ENCODE measurements at places on chromosomes 11 and 22.
A peak's percentile ranks its signal among the peaks of the same experiment; 100 is the strongest.

- DNase-seq, result no peak
Observed at GRCh38 chr22:37045958-37046357, 5.6 kb upstream of the KCTD17 start.

- no peak for DNase-seq
Observed at GRCh38 chr11:87820011-87820410, 355.2 kb downstream of the RAB38 start.

DNA sequence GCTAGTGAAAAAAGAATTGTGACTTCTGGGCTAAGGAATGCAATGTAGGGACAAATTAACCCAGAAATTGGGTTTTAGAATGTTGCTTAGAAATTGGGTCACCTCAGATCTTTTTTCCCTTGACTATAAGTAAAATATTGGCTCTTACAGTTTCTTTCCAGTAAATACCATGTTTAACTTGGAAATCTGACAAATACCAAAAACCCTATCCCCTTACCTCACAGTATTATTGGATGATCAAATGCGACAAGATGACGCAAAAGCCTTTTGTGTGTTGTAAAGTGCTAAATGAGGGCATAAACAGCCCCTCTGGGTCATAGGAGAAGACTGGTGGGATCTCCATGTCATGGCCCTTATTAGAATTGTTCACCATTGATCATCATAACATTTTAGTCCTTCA, 6.1 kb upstream of the UPB1 start:
- no peak for DNase-seq

DNA sequence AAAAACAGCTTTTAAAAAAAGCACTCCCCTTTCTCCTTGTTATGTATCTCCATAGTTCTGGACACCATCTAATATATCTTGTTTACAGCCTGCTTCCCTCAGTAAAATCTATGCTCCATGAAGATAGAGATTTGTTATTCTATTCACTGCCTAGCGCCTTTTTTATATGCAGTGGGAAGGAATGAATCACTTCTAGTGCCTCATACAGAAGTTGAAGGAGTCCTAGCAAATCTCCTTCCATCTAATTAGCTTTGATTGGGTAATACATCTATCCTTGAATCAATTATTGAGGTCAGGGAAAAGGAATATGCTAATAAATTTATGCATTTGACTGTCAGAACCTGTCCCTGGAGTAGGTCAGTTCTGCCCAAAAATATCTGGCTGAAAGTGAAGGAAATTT, 25.8 kb downstream of the SPA17 start:
- no peak for DNase-seq

- DNase-seq, result no peak
Observed at GRCh38 chr22:26109686-26110315, 59.5 kb upstream of the SEZ6L start.

GRCh38 chr11:2975594-2975993, 16.5 kb downstream of the NAP1L4 start:
- peak; percentile 35 for DNase-seq

DNA sequence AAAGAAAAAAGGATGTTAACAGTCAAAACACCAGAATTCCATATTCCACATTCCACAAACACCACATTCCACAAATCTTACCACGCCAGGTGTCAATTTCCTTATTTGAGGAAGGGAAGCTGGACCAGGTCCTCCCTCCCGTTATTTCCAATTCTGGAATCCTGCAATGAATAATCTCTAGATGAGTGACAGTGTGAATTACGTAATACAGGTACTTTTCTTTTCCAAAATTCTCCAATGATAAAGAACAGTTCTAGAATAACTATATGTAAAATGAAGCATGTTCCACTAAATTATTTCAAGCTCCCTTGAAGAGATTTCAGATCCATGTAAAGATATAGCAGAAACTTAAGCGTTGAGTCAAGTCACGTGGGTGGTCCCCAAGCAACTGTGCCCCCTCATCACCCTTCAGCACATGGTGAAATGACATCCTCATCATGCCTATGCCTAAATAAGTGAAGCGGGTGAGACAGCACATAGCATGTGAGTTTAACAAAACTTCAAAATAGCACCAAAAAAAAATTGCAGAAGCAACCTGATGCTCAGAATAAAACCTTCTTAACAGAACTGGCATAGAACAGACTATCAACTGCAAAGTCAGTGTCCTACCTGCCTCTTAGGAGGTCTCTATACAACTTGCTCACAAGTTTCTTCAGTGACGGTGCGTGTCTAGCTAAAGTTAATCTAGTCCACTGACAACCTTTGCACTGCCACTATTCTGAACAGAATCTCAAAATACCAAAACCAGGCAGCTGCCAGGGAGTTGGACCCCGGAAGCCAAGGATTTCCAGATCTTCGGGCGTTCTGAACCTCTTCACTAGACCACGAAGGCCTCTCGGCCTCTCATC, 876 bp downstream of the NFRKB start:
- no peak for DNase-seq

DNA sequence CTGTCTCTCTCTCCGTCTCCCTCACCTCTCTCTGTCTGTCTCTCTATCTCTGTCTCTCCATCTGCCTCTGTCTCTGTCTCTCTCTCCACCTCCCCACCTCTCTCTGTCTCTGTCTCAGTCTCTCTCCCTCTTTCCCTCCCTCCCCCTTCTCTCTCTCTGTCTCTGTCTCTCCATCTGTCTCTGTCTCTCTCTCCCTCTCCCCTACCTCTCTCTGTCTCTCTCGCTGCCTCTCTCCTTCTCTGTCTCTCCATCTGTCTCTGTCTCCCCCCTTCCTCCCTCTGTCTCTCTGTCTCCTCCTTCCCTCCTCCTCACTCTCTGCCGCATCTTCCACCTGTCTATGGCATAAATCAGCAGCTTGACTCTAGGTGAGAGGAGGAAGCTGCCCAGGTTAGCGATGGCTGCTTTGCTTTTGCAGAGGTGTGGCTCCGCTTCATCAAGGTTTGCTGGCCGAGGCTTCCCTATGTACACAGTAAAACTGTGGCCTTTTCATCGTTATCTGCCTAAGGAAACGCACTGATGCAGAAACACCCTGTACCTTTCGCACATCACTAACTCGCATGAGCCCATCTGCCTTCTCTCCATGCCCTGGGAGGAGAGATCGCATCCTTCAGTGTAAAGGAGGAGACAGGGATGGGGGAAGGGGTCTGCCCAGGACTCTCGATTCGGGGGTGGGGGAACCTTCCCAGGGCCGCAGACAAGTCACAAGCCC, 44.5 kb downstream of the ANO1 start:
- DNase-seq, result no peak

GRCh38 chr11:9977554-9977953, 313.7 kb downstream of the SWAP70 start:
- no peak for DNase-seq

DNA sequence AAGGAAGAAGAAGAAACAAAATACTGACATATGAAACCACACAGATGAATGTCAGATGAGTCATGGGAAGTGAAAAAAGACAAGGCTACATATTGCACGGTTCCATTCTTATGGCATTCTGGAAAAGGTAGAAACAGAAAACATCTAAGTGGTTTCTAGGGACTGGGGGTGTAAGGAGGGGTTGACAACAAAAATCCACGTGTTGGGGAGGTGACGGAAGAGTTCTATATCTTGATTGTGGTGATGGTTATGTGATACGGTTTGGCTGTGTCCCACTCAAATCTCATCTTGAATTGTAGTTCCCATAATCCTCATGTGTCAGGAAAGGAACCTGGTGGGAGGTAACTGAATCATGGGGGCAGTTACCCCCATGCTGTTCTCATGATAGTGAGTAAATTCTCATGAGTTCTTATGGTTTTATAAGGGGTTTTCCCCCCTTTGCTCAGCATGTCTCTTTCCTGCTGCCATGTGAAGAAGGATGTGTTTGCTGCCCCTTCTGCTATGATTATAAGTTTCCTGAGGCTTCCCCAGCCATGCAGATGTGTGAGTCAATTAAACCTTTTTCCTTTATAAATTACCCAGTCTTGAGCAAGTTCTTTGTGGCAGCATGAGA, 6.4 kb upstream of the ARFGAP3 start:
- no peak for DNase-seq

DNA sequence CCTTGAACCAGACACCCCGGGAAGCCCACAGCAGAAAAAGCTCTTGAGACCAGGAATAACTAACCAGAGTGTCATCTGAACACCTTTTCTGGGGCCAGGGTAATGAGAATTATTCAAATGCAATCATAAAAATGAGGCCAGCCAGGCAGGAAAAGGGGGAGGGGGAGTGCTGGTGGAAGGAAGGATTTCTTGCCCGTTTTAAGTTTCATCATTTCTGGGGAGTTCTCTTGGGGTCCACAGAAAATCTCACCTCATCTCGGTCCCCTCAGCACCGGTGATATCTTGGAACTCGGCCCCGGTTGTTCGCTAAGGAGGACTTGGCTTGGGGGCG, 495 bp upstream of the PKNOX2 start:
- no peak for DNase-seq

DNA sequence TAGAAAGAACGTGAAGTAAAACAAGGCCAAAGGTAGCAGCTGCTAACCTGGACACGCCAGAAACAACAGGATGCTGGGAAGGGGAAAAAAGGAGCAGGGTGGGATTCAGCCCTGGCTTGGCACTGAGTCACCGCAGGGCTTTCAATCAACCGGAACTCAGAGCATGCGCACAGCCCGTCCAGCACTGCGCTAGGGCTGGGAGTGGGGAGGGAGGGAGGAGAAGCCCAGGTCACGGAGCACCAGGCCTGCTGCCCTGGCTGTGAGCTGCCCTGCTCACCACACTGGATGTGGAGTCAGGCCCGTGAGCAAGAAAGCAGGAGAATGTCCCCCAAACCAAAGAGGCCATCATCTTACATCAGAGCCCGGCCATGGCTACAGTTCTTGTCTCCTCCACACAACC, 51.5 kb downstream of the APOL1 start:
- no peak for DNase-seq

GRCh38 chr11:85699957-85700741, 14.2 kb upstream of the CCDC89 start:
- DNase-seq, result no peak

GRCh38 chr11:61713906-61714305, 33.7 kb downstream of the DAGLA start:
- no peak for DNase-seq

GRCh38 chr11:59152312-59152951, 9.8 kb downstream of the FAM111A start:
- no peak for DNase-seq

DNA sequence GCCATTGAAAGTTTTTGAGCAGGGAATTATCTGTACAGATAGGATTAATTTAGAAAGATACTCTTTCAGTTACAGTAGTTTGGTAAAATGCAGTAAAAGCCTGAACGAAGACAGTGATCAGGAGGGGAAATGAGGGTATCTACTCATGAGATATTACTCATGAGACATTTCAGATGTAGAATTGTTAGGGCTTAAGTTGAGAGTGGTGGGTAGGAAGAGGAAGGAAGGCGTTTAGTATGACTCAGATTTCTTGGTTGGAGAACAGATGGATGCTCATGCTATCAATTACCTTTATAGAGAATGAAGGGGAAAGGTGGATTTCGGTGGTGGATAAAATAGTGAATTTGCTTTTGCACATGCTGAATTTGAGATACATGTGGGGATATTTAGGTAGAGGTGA, 15.8 kb downstream of the CCDC81 start:
- no peak for DNase-seq

DNA sequence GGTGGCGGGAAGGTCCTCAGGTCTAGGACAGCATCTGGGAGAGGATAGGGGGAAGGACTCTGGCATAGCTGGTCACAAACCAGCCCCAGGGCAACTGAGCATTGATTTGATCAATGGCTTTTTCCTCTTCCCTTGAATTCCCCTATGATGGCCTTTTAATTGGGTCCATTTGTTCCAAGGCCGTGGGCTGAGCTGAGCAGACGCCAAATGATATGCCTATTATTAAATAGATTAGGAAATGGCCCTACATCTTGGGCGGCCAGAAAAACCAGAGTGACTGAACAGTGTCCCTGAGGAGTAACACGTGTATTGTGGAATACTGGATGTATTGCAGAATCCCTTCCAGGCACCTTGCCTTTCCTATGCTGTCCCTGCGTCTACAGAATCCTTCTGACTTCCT, 26.7 kb upstream of the P2RY6 start:
- no peak for DNase-seq

DNA sequence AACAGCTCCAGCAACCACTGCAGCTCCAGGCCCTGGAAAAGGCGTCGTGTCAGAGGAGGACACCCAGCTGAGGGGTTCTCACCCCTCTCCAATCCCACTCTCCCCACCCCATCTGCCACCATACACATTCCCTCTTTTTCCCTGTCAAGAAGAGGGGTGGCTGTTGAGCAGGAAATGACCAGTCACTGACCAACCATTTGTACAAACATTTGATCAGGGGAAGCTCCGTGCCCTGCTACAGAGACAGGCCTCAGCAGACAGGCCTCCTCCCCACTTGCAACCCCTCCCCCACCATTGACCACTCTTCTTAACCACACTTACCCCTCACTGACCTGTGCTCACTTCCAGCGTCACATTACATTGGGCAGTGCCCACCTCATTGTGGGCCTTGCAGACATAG, 2.3 kb upstream of the VSIG2 start:
- DNase-seq, result no peak

- no peak for DNase-seq
Observed at GRCh38 chr11:10298342-10298741, 4.3 kb upstream of the SBF2 start.

DNA sequence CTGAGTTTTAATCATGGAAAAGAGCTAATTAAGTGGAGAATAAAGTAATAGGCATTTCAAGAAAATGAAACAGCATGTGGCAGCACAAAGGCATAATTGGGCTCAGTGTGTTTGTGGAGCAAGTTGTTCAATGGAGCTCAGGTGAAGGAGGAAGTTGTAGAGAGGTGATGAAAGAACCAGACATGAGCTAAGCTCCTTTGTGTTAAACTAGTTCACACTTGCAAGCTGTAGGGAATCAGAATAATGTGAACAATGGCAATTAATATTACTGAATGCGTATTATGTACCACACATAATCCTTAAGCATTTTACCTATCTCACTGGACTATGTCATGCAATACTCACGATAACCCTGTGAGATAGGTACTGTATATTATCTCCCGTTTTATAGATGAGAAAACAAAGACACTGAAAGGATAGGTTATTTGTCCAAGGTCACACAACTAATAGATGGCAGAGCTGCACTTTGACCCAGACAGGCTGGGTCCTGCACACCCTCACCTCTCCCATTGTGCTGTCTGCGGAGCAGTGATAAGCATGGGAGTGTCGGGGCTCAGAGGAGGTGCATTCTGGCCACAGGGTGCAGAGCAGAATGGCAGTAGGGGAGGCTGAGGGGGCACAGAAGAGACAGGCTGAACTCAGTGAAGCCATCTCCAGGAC, 8.9 kb downstream of the OLFML1 start:
- DNase-seq, result no peak
